ENCODE measurements at places on chromosomes 7 and 10.

GRCh38 chr10:132146271-132146671 is 40.5 kb upstream of the DPYSL4 start:
- DNase-seq: no peak

GRCh38 chr10:88557256-88557655 is 25.9 kb downstream of the RNLS start:
- DNase-seq: no peak

GRCh38 chr7:90834771-90835170 is 238.7 kb downstream of the CDK14 start:
- no peak for DNase-seq

- DNase-seq: no peak
Measured at GRCh38 chr7:81430761-81431160, 339.1 kb downstream of the HGF start.

GRCh38 chr10:13349463-13350274 is 1.6 kb upstream of the SEPHS1 start:
- DNase-seq: no peak

DNA sequence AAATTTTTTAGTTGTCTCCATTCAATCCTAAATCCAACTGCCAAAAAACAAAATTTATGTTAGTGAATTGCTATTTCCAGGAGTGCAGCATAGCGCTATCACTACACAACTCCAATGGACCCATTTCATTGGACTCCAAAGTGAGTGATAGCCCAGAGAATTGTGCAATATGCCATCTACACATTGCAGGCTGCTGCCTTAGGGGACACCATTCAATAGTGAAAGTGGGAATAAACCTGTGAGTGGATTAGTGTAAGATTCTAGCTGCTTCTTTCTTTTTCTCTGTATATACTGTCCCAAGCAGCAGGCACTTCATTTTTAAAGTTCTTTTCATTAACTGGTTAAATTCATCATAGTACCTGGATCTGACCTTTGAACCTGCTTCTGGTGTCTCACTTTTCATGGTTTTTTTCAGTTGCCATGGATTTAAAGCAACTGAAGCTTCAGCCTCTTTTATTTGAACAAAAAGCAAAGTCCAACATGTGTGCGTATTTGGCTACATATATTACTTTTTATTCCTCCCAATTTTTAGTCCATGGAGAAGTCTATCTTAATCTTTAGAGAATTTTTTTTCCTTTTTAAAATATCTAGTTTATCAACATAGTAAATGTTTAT is 97.3 kb downstream of the DGKB start:
- no peak for DNase-seq

GRCh38 chr10:79355420-79356017 is 8.2 kb downstream of the PPIF start:
- no peak for DNase-seq

- DNase-seq: no peak
Measured at GRCh38 chr10:69474742-69475432, 23.6 kb downstream of the TSPAN15 start.

DNA sequence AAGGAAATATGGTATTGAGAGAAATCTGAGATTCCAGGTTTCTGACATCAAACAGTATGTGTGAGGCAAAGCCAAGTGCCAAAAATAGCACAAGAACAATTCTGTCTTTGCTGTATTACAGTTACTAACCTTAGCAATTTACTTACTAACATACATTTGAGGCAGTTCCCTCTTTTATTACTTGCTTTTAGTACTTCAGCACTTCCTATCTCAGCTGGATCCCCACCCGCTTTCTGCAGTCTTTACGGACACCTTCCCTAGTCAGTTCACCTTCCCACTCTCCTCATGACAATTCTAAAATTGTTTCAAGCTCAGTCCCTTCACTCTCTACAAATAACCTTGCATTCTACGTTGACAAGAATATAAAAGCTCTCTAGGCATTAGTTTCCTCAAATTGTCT is 79.2 kb downstream of the ELAPOR2 start:
- no peak for DNase-seq

DNA sequence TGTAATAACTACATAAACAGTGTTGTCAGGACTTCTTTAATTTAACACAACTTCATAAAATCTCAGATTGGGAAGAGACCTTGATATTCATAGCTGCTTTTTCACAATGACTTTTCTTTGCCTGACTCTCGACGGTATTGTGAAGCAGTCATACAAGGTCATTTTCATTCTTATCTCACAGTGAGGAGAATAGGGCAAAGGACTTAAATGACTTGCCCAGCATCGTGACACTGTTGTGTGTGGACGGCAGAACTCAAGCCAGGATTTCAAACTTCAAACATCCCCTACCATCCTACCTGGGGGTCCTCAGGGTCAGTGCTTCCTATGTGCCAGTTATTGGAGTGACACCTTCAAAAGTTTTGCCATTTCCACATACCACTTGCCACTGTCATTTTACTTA is 138.5 kb upstream of the GDF10 start:
- no peak for DNase-seq
